Cardiac fibroblast (primary cell): ENCODE measurements at places on chromosomes 1 and 21.

GRCh38 chr1:25105836-25106235, 126.5 kb downstream of the SYF2 start:
- DNase-seq, result no peak

DNA sequence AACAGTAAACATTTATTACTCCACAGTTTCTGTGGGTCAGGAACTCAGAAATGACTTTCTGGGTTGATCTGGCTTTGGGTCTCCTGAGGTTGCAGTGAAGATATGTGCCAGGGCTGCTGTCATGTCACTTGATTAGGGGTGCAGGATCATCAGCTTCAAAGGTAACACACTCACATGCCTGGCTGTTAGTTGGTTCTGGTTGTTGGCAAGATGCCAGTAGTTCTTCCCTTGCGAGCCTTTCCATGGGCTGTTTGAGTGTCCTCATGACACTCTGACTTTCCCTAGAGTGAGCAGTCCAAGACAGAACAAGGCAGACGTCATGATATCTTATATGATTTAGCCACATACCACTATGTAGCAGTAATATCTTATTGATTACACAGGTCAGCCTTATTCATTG, 1.8 kb downstream of the SWT1 start:
- peak; percentile 5 for DNase-seq

GRCh38 chr1:32924881-32925344, 23.7 kb upstream of the TMEM54 start:
- no peak for DNase-seq

GRCh38 chr1:7010534-7011200, 225.4 kb downstream of the CAMTA1 start:
- no peak for DNase-seq

DNA sequence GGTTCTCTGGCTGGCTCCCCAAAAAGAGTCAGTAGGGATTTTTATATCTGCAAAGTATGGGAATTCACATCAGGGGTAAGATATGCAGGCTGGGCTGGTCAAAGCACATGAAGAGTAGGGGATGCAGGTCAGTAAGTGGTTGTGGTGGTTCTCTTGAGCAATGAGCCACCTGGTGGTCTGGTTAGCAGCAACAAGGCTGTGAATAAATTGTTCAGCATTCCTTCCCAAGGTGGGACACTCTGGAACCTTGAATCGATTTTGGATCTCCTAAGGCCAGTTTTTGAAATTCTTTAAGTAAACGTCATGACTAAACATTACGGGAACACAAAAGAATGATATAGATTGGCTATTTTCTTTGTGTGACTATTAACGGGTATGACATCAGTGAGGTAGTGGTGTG, 563.0 kb upstream of the NEGR1 start:
- DNase-seq, result peak; percentile 37

DNA sequence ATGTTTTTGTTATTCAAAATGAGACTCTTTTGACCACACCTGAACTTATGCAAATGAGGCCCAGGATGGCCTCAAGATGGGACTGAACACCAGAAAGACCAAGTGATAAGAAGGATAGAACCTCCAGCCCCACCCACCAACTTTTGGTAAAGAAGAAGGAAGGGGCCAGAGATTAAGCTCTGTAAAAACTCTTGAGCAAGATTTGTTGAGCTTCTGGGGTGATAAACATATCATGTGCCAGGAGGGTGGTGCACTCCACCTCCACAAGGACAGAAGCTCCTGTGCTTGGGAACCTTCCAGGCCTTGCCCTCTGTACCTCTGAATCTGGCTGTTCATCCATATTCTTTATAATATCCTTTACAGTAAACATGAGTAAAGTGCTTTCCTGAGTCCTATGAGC, 5.3 kb downstream of the RSPH1 start:
- DNase-seq, result no peak

DNA sequence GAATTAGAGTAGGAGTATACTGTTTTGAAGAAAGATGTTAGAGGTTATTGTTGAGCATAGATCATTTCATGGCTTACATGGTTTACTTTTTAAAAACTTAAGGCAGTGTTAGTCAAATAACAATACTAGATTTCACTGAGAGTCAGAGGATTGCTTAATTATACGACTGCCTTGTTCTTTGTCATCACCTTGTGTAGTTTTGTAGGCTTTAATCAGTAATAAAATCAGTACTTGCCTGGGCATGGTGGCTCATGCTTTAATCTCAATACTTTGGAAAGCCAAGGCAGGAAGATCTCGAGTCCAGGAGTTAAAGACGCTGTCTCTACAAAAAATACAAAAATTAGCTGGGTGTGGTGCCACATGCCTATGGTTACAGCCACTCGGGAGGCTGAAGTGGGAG, 41.3 kb upstream of the GPR52 start:
- DNase-seq, result no peak

DNA sequence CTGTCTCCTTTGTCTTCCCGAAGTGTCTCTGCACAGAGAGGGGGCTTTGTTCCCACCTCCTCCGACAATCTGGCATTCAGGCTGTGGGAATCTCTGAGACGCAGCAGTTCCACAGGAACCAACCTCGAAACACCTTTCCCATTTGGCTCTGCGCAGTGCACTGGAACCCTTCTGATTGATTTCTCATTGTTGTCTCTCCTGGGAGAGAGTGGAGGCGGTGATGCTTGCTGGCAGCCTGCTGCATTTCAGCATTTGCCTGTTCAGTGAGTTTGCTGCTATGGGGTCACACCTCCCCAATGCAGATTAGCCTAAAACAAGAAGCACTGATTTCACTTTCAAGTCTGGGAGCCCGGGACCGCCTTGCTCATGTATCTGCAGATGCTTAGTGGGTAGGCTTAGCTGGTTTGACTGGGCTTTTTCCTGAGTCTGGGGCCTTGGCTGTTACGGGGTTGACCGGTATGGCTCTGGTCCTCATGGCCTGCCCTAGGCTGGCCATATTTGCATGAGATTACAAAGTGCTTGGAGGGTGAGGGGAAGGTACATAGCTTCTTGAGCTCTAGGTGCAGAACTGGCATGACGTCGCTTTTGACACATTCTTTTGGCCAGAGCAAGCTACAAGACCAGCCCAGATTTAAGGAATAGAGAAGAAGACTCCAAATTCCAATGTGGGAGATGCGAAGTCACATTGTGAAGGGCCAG, 695.3 kb downstream of the PTPRU start:
- DNase-seq, result no peak

- peak; percentile 19 for DNase-seq
Measured at GRCh38 chr21:33069994-33070743, at the start of gene OLIG1. TSS of gene OLIG1 (plus strand) at chr21:33070141. CDS start at chr21:33070247, 106 bp downstream.

GRCh38 chr1:37719572-37720195, 27.4 kb downstream of the CDCA8 start:
- DNase-seq, result peak; percentile 51

- no peak for DNase-seq
Measured at GRCh38 chr1:11826946-11827345, 20.6 kb downstream of the NPPA start.

DNA sequence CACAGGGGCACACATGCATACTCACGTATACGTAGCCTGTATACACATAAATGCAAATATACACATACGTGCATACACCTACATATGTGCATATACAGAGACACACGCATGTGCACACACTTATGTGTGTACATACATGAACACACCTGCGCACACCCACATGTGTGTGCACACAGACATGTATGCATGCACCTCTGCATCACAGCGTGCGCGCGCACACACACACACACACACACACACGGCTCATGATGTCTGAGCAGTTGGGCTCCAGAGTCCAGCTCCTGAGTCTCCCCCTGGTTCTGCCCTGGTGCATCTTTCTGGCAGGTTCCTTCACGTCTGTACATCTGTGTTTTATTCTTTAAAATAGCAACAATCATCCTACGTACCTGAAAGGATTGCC, 600.5 kb downstream of the NPHP4 start:
- DNase-seq, result no peak

GRCh38 chr1:69269491-69269890, 298.2 kb upstream of the LRRC7 start:
- DNase-seq, result no peak

DNA sequence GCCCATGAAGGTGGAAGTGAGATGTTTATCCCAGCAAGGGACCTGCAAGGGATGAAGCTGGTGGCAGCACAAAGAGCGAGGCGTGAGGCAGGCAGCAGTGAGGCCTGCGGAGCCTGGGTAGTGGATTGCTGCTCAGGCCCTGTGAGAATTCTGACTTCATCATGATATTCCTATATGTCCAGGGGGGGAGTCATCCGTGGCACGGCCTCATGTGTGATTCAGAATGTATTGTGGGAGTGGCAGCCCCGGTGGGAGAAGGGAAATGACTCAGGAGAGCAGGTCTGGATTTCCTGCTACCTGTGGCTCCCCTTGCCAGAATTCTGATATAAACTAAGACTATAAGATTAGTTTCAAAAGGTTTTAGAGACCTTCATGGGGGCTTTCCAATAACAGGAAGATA, 240.9 kb downstream of the CAMTA1 start:
- DNase-seq, result no peak

DNA sequence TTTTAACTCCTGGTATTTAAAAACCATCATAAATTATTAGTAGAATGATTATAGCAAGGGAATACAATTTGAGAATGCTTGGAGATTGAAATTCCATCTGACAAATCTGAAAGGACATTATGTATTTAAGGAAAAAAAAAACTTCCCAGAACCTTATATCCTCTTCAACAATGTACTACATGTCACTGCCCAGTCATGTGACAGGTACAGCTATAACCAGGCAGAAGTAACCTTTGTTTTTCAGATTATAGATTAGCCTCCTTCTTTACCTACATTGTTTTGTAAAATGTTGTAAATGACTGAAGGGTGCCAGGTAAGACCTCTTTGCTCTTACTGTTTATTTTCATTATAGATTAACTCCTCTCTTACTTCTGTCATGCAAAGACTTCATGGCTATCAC, 96.9 kb downstream of the KCNJ6 start:
- DNase-seq, result no peak

DNA sequence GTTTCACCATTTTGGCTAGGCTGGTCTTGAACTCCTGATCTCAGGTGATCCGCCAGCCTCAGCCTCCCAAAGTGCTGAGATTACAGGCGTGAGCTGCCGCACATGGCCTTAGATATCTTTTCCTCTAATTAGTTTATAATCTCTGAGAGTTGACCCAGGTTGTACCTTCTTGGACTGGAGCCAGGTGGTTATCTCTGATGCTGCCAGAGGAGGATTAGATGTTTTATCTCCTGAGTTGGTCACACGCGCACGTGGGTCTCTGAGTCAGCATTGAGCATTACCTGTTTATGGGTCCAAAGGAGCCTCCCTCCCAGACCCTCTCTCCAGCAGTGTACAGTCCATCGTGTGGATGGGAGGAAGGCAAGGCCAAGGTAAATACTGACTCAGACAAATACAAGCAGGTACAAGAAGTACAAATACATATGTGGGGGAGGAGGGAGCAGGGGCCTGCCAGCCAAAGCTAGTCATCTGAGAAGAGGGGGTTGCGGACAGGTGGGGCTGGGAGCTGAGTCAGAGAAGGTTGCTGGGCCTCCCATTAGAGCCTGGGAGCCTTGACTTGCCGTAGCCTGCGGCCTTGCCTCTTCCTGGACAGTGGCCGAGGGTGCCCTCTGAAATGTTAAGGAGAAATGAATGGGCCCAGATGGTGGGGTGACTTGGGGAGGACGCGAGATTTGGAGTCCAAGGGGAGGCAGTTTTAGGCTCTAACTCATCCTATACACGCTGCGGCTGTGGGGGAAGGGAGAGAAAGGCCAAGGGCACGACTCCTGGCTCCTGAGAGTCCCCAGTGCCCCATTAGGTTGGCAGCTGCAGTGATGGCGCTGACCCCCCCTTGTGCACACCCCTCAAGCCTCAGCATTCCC, 13.1 kb downstream of the IL6R start:
- peak; percentile 75 for DNase-seq

DNA sequence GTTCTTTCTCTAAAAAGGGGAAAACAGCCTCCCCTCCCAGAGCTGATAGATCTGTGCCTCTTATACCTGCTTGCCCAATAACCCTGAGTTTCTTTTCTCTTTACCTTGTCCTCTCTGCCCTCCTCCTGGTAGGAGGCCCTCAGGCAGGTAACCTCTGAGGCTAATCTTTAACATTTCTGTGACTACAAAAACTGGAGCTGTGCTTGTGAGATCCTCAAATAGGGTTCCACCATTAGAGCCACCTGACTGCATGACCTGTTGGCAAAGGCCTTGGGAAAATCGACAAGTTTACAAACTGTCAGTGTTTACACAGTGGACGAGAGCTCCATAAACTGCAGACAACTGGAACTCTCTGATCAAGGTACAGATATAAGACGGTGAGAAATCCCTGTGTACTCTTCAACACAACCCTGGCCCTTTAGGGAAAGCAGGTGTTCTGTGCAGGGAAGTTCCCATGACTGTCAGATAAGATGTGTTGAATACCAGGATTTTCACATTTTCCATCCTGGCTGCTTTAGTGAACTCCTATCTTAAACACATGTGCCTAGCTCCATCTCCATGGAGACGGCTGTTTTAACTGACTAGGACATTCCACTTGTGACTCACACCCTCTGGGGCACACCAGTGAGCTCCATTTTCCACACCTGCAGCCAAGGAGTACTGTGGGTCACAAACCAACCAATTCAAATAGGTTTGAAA, 38.3 kb downstream of the ECE1 start:
- peak; percentile 94 for DNase-seq

- DNase-seq, result no peak
Measured at GRCh38 chr21:28790335-28790734, 202.3 kb downstream of the LTN1 start.

DNA sequence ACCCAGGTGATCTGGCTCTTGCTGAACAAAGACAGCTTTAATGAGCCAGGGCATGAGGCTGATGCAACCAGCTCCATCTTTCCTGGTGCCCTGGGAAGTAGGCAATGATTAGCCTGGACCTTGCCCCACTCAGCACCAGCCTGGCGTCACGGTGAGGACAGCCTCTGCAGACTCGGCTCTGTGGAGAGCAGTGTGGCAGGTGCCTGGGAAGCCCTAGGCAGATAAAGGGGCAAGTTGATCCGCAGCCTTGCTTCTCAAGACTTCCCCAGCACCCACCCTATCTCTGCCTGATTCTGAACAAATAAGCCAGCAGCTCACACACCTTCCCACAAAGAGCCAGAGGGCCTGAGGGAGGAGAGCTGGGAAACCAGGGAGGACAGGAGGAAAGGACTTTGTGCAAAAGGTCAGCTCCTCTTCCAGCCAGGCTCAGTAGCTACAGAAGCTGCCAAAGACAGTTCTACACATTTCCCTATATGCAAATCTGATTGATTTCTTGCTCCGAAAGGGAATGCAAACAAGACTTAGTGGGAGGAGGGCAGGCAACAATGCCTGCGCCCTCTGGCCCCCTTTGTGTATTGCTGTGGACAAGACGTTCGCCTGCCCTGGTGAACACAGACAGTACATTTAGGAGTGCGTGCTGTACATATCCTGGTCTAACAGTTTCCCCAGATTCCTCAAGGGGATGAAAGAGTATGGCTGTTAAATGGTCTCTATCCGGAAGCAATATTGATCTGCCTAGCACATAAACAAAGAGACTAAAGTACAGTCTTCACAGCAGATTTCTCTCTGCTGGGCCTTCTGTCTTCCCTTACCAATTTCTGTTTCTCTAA, 63.8 kb downstream of the BCAR3 start:
- DNase-seq, result no peak
